ENCODE measurements at places on chromosomes 7 and 10. TPM values are rescaled to one million over a fixed set of nuclear protein-coding genes. Genes with fewer than 3 reads are reported as not detected.

DNA sequence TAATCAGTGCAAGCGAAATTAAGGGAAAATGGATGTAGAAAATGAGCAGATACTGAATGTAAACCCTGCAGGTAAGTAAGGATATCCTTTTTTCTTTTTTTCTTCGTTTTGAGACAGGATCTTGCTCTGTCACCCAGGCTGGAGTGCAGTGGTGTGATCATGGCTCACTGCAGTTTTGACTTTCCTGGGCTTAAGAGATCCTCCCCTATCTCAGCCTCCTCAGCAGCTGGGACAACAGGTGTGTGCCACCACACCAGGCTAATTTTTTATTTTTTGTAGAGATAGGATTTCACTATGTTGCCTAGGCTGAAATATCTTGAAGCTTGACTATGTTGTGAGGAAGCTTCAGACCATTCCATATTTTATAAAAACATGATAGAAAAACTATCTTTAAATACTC, 4.3 kb downstream of the PDCD4 start:
- no peak for DNase-seq

- DNase-seq = no peak
Observed at GRCh38 chr7:141697211-141697871, 4.6 kb downstream of the DENND11 start.

GRCh38 chr7:45055594-45056219, 33.1 kb downstream of the NACAD start:
- DNase-seq = no peak

The SAMD9L gene
- total RNA-seq = 181 TPM

DNA sequence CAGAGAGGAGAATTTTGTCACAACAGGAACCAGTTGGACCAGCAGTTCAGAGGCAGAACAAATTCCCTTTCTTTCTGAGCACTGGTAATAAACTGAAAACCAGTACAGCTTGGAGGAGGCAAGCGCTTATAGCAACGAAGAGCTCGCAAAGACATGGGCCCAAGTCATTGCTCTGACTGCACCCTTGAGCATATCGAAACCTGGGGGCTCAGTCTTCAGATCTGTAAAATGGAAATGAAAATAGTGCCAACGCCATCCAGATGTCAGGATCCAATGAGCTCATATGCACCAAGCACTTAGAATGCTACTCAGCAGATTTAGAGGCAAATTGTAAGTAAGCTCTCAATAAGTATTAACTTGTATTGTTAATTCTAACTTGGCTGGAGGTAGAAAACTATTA, 14.4 kb upstream of the CALU start:
- DNase-seq = no peak

DNA sequence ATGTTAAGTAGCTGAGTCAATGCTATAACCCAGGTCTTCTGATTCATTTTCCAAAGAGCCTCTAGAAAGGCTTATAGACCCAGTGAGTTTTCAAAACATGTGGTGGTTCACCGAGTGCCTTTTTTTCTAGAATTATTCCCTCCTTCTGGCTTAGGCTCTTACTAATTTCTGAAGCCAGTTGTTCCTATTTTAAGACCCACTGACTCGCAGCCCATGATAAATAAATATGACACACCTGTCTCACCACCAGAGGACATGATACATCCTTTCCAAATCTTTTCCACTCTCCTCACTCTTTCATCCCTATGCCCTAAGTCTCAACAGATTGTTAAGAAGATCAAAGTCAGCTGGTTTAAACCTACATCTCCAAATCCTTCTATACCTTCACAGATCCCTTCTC, 126.0 kb upstream of the WNT16 start:
- DNase-seq = no peak

The CLCN1 gene
- total RNA-seq = 0.09 TPM
